ENCODE measurements at places on chromosomes 5 and 9.

DNA sequence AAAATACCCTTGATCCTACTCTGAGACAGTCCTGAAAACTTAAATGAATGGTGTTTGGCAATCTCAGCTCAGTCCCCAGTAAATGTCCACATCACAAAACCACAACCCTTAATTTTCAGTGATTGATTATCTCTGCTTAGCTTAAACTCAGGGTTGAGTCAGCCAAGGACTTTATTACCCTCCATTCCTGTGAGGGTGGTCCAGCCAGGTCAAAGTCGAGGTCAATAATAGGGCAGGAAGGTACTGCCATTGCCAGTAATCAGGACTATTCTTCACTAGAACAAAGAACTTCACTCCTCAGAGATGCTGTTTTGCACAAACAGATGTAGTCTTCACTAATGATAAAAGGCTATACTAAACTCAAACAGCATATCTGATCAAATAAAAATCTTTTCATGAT is 499.4 kb downstream of the ISL1 start:
- no peak for DNase-seq

DNA sequence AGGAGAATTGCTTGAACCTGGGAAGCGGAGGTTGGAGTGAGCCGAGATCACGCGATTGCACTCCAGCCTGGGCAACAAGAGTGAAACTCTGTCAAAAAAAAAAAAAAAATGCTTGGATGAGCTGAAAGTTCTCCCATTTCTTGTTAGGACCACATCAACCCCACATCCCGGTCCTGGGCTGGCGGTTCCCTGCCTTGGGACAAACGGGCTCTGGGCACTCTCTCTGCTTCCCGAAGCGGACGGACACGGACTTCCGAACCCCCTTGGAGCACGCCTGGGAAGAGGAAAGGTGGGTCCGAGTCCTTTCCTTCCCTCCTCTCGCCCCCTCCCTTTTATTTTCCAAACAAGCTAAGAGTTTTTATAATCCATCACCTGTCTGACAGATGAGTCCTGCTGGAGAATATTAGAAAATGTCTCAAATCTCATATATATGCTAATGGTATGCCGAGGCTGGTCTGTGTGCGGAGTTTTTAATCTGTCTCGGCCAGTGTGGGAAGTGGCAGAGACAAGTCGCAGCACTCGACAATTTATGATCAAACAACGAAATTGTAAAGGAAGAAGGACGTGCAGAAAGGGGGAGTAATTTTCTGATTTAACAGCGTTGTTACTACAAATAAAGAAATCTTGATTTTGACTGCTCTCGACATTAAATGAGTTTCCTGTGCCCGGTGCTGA is 257.9 kb upstream of the IRX4 start:
- DNase-seq = no peak

DNA sequence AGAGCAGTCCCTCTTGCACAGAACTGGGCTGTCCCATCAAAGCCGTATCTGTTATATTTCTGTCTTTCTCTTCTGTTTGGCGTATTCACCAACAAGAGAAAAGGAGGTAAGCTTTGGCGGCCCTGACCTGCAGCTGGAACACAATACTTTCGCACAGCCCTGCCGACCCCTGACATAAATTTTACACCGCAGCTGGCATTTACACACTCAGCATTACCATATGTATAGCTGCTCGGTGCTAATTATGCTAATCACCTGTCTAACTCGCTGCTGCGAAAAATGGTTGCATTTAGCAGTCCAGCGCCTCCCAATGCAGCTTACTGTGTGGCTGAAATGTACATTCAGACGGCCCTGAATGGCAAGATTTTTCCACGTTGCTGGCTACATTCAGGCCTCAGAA is 20.8 kb downstream of the PTCH1 start:
- DNase-seq = no peak

- no peak for DNase-seq
These were observed 73.0 kb upstream of the UBTD2 start for GRCh38 chr5:172356527-172356926.

- DNase-seq = no peak
These were observed 885 bp downstream of the RNF44 start for GRCh38 chr5:176536132-176536901.

Data from keratinocyte (primary cell).